ENCODE measurements at places on chromosomes 16 and 17.

GRCh38 chr17:36213695-36214094 lies 2.8 kb downstream of the CCL4L2 start:
- no peak for DNase-seq

GRCh38 chr17:48543854-48544348 lies 1.0 kb downstream of the HOXB2 start:
- no peak for DNase-seq

DNA sequence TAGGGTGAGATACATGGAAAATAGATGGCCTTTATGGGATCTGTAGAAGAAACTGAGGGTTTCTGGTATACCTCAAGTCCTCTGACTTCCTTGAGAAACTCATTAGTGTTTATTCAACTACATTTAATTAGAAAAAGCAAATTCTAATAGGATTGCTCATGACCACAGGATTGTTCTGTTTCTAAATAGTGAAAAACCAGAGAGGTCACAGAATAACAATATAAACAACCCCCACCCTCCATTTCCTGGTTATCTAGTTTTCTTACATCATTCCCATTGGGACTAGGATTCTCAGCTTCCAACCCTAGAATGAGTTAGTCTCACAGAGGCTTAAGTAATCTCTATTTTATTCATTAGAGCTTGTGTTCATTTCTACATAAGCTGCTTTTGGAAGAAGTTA lies 30.0 kb downstream of the SF3B3 start:
- DNase-seq: no peak

- DNase-seq: no peak
Observed at GRCh38 chr17:65158041-65158440, 20.9 kb downstream of the RGS9 start.

DNA sequence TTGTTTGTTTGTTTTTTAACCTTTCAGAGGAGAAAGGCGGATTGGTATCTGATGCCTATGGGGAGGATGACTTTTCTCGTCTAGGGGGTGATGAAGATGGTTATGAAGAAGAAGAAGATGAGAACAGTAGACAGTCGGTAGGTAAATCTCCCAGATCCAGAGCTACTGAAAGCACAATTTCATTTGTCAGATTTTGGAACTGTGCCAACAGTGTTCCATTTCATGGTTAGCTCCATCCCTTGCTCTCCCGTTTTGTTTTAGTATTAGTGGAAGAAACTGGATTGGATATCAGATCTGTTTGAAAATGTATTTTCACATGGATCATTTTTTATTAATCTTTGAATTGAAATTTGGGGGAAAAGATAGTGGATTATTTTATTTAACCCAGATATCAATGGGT lies 1.4 kb downstream of the SAP30BP start:
- DNase-seq: no peak

GRCh38 chr16:10949424-10949970 lies 5.1 kb downstream of the CLEC16A start:
- DNase-seq: no peak

GRCh38 chr17:70030371-70030770 lies 44.7 kb upstream of the KCNJ16 start:
- DNase-seq: no peak

DNA sequence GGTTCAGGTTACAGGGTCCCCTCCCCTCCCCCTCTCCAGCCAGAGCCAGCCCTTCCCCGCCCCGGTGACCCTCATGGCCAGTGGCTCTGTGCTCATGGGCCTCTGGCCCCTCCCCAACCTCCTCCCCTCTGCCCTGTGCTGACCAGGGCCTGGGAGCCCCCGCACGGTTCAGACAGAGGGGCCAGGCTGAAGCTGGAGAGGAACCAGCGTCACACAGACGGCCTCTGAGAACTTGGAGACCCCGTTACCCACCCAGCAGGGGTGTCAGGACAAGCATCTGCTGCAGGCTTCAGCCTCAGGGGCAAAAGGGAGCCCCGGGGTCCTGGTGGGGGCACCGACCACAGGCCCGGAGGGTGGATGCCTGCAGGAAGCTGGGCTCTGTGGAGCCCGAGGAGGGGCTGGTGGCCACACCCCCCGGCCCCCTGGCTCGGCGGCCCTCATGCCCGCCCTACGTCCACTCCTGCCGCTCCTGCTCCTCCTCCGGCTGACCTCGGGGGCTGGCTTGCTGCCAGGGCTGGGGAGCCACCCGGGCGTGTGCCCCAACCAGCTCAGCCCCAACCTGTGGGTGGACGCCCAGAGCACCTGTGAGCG lies at the start of gene WFIKKN1:
Gene WFIKKN1, plus strand, starts transcription at position 171 of the 591 bp plus-strand sequence. Its CDS starts 269 bp downstream, at position 440.
- DNase-seq: no peak

DNA sequence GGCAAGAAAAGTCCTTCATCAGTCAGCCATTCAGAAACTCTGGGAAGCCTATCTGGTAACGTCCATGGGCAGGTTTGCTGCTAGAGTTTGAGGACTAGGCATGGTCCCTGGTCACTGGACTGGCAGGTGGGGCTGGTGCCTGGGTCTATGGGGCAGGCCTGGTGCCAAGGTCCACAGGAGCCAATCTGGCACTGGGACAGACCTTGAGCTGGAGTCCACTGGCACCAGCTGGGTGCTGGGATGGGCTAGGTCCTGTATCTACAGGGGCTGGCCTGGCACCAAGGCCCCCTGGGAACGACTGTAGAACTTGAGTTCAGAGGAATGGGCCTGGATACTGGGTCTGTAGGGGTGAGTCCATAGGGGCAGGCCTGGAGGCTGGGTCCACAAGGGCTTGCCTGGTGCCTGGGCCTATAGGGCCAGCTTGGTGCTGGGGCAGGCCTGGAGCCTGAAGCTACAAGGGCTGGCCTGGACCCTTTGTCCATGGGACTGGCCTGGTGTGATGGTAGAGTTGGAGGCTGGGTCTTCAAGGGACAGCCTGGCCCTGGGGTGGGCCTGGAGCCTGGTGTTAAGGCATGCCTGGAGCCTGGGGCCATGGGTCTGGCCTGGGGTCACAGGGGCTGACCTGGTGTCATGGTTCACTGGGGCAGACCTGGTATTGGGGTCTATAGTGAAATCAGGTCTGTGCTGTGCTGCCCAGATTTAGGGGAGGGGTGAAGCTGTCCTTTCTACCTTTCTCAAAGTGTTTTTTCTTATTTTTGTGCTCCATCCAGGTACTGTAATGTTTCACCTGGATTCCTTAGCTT lies 30.5 kb upstream of the NKD1 start:
- DNase-seq: no peak

DNA sequence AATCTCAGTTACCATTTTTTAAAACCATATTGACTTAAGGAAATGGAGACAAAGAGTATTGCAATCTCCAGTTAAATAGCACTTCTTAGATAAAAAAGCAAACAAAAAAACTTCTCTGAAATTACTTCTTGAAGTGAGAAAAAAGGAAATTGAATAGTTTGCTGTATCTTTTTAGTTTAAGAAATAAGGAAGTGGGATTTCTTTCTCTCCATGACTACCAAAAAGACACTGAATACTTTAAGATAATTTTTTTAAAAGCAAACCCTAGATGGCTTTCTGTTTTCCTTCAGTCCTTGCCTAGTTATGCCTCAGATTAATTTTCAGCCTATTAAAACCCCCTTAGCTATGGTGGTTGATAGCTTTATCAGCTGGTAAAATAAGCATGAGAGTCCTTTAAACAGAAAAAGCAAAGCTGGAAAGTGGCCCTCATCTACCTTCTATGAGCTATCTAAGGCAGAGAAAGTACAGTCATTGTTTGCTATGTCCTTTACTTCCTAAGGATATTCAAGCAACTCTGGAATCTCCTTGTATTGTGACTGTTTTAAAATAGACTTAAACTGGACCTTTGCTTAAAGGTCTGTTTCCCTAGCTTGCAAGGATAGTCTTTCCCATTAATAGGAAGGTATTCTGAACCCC lies 28.6 kb downstream of the TPPP3 start:
- DNase-seq: no peak

- DNase-seq: no peak
Observed at GRCh38 chr16:57196286-57196685, 10.2 kb downstream of the RSPRY1 start.

GRCh38 chr17:1150863-1151600 lies 28.7 kb downstream of the ABR start:
- no peak for DNase-seq

- no peak for DNase-seq
Observed at GRCh38 chr16:68444056-68444657, 4.2 kb downstream of the SMPD3 start.

- no peak for DNase-seq
Observed at GRCh38 chr16:65961476-65962143, 404.9 kb upstream of the CDH5 start.
